Activated naive CD8-positive, alpha-beta T cell treated with anti-CD3 and anti-CD28 coated beads, Interleukin-2, amount 10 ng/mL, durations not matched to agents 7 days and 5 days (primary cell): ENCODE measurements at places on chromosomes 1 and 21. TPM values are rescaled to one million over a fixed set of nuclear protein-coding genes. Genes with fewer than 3 reads are reported as not detected.

DNA sequence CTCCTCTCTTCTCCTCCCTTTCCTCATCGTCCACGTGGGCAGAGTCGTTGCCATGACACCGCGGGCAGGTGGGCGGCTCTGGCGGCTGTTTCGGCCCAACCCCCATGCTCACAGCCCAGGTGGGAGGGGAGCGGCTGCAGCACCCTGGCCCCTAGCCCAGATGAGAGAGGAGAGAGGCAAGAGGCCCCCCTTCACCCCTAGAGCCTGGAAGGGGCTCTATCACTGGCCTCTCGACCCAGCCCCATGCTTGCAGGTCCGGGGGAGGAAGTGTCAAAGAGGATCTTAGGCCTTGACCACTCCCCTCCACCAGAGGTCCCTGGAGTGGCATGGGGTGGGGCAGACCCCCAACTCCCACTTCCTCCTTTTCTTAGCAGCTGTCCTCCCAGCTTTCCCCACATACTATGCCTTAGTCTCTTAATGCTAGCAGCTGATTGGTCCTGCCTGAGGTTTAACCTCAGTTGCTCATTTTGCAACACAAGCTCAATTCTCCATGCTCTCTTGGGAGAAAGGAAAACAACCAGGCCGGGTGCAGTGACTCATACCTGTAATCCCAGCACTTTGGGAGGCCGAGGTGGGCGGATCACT, 10.4 kb downstream of the DLGAP3 start:
- no peak for DNase-seq

GRCh38 chr1:178362747-178363146, 134.0 kb downstream of the CLEC20A start:
- no peak for DNase-seq

DNA sequence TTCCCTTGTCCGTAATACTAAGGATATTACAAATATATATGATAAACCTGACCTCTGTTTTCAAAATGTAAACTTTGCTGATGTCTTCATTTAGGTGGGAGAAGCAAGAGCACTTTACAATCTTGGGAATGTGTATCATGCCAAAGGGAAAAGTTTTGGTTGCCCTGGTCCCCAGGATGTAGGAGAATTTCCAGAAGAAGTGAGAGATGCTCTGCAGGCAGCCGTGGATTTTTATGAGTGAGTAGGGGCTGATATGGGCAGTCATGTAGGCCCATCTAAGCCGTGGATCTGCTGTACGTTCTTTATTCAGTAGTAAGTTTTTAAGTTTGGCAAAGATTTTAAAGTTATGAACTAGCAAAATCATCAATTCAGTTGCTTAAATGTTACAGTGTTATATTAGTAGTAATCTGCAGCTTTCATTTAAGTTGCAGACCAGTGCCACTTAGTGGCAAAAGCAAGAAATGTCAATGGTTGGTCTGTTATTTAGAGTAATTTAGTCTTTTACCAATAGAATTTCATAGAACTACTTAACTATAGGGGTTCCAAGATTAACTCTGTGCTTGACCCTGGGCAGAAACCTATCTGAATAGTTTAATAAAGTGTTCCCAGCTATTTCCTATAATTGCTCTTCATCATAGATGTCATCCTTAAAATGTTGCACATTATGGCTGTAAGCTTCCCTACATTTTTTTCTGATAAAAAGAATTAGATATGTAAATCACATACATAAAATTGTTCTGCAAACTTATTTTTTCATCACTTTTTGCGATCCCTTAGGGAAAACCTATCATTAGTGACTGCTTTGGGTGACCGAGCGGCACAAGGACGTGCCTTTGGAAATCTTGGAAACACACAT, 21.3 kb downstream of the GPSM2 start:
- DNase-seq = no peak

SPRR1A gene
- total RNA-seq = not detected

DNA sequence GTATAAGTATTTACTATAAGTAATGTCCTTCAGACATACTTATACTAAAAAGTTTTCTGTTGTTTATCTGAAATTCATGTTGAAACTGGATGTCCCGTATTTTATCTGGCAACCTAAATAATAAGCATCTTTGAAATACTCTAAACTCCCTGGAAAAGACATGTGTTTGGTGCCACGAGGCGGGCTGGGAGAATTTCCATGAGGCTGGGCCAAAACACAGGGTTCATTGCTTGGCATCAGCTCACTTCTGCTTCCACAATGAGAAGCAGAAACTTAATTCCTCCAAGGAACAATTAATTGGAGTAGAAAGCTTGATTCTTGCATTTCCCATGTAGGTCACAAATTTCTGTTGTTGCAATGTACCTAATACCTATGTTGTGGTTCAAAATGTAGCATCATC, 110.2 kb downstream of the PSMG1 start:
- no peak for DNase-seq

- DNase-seq = no peak
Measured at GRCh38 chr1:110639724-110640386, 33.7 kb upstream of the KCNA2 start.
